Heart left ventricle (tissue), 16 donors: ENCODE measurements at places on chromosomes 11 and 22.

GRCh38 chr22:28002181-28002700 is 83.2 kb upstream of the PITPNB start:
- DNase-seq = no peak

DNA sequence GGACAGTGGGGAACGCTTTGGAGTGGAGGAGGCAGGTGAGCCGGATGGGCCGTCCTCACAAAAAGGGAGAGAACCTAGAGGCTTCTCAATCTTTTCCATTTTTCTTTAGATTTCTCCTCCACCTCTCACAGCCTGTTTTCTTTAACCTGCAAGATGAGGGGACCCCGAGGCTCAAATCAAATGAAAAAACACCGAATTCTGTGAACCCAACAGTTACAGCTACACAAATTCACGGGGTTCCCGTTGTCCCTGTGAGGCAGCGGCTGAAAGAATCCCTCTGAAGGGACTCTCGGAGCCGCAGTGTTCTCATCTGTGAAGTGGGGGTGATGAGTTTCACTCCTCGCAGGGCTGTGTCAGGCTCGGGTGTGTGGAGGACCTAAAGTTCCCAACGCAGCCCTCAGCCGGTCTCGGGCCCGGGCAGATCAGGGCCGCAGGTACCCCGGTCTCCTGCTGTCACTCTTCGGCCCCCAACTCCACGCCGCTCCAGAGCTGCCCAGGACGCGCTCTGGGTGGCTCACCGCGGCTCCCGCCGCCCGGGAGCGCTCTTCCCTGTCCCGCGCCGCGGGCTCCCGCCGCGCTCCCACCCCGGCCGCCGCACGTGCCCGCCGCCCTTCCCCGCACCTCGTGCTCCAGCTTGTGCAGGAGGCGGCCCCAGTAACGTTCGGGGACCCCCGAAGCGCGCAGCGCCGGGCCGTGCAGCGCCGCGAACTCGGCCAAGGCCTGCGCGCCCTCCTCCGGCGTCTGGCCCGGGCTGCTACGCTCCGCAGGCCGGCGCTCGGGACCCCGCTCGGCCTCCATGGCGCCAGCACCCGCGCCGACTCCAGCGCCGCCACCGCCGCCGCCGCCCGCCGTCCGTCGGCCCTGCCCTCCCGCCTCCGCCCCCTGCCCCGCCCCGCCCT is at the start of gene TTLL12:
Gene TTLL12, minus strand, starts transcription at position 863 of the 899 bp plus-strand sequence. Its CDS starts 65 bp downstream, at position 798.
- DNase-seq = peak; percentile 84

DNA sequence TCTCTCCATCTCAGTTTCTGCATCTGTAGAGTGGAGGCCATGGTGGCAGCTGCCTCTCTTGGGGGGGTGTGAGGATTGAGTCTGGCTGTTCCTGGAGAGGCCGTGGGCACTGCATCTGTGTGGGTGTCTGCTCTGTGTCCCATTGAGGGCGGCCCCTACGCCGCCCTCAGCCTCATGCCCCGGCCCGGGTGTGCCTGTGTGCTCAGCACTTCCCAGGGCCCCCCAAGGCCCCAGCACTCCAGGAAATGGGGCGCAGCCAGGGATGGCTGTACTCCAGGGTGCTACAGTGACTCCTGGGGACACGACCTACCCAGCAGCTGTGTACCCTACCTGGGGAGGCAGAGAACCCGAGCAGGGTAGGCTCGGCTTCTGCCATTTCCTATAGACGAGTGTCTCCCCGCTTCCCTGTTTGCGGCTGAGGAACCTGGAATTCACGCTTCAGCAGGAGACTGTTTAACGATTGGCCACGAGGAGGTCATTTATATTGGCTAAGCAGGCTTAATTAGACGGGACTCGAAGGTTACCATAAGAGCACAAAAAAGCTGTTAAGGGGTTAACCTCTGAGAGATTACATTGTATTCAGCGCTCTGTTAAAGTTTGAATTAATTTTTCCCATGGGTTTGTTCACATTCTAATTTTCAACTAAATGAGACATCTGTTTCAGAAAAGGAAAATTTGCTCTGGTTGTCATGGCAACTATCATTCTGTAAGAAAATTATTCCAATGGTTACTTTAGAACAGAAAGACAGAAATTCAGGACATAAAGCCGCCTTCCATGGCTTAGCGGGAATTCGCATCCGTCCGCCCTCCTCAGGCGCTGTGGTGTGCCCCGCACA is 76.4 kb downstream of the MPPED1 start:
- no peak for DNase-seq

DNA sequence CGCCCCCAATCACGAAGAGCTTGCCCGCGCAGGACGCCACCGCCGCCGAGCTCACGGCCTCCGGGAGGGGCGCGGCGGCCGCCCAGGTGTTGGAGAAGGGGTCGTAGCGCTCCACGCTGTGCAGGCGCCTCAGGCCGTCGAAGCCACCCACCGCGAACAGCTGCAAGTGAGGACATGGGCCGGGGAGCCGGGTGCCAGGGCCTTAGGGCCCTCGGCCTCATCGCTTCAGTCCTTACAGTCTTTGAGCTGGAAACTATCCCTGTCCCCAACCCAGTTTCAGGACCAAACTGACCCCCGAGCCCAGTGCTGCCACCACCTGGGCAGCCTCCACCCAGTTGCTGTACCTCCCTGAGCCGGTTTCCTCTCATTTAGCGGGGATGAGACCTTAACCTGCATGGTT is 7.6 kb downstream of the KLHL35 start:
- no peak for DNase-seq

- no peak for DNase-seq
These were observed 283.9 kb downstream of the BUD13 start for GRCh38 chr11:116488836-116489389.
